ENCODE measurements at places on chromosomes 3 and 15.

DNA sequence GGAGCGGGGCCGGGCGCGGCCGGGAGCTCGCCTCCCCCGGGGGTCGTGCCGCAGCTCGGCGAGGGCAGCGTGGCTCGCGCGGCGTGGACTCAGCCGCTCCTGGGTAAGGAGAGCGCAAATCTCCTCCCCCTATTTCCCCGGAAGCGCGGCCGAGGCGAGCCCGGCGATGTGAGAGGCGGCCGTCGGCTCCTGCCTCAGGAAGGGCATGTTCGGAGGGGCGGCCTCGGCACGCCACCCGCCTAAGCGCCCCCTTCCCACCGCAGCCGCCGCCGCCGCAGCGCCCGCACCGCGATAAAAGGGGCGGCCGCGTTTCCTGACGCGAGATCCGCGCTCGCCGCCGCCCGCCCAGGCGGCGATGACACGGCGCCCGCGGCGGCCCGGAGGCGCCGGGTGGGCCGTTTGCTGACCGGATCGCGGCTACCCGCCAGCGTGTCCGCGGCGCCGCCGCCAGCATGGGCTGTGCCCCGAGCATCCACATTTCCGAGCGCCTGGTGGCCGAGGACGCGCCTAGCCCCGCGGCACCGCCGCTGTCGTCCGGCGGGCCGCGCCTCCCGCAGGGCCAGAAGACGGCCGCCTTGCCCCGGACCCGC, at the start of gene PDE8A:
TSS of gene PDE8A (plus strand) at position 146 of the 590 bp plus-strand sequence. CDS start at position 453, 307 bp downstream.
- no peak for DNase-seq

DNA sequence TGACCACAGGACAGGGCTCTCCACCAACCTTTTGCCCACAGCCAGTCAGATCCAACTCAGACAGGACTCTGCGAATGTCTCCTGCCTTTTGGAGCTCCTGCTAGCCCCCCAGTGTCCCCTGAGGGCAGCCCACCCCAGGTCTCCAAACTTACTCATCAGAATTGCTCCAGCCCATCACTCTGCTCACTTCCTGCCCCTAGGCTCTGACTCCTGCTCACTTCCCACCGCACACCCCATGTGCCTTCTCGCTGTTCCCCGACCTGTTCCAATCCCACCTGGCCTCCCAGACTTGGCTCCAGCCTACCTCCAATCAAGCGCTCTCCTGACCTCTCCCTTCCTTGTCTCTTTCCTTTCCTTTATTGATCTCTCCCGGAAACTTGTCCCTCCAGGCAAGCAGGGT, 5.9 kb upstream of the STRA6 start:
- DNase-seq = no peak

GRCh38 chr15:40439461-40439959, 1.2 kb upstream of the BAHD1 start:
- DNase-seq = no peak

GRCh38 chr15:46088486-46089445, 453.9 kb downstream of the SQOR start:
- DNase-seq = no peak

GRCh38 chr3:194220901-194221326, 85.0 kb downstream of the HES1 start:
- no peak for DNase-seq

DNA sequence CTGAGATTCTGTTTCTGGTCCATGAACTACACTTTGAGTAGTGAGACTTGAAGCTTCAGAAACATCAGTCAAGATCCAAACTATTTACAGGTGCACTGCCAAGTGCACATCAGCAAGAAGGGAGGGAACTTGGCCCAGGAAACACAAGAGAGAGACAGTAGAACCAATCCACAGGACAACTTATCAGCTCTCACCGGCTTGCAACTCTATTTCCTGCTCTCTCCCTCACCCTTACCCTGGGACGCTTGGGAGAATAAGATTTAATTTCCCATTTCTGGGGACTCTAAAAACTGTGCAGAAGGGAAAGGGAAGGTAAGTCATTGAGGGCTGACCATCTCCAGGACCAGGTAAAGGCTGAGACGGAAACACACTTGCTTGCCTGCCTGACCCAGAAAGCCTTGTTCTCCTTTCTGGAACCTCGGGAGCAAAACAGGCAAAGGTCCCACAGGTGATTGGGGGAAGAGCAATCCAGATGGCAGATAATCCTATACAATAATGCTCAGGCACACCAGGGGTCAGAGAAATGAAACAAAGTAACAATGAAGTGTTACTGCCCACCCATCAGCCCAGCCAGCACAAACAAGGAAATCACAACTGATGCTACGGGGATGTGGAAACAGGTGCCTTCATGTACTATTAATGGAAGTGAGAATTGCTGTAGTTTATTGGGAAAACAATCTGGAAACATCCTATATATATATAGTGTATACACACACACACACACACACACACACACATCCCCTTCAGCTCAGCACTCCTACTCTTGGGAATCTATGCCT, 154.4 kb downstream of the XXYLT1 start:
- DNase-seq = no peak

GRCh38 chr3:37148208-37148607, 26.2 kb downstream of the LRRFIP2 start:
- DNase-seq = no peak

DNA sequence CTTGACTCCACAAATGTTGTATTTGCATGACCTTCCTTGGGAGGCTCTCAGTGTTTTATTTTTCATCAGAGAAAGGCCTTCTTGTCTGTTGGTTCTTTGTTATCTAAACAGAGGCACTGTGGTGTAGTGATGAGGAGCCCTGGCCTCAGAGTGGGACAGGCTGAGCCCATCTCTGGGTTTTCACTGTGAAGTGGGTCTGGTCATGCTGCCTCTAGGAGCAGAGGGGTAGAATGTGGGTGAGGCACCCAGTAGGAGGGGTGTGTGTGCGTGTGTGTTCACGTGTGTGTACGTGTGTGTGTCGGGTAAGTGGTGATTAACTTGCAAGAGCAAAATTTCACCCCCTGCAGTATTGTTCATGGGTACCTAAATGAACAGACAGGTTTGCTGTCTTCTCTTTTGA, 14.4 kb downstream of the KLF13 start:
- no peak for DNase-seq

DNA sequence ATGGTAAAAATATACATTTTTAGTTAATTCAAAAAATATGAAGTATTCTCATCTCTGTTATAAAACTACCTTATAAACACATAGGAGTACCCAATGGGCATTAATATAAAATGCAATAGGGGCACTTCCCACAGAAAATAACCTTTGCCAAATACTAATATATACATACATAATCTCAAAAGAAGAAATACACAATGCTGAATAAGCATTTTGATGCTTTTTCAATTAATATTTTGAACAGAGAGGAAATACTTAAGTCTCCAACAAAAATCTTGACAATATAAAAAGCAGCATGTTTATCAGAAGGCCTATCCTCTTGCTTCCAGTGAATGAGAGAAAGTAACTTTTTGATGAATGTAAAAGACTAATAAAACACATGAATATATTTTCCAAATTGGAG, 110.7 kb downstream of the ROBO1 start:
- no peak for DNase-seq

GRCh38 chr3:55616803-55617202, 129.7 kb upstream of the WNT5A start:
- no peak for DNase-seq

GRCh38 chr3:125213946-125214542, 1.5 kb upstream of the SLC12A8 start:
- no peak for DNase-seq

- DNase-seq = no peak
Observed at GRCh38 chr3:167091226-167091625, 288.9 kb downstream of the ZBBX start.

- no peak for DNase-seq
Observed at GRCh38 chr3:116691041-116691440, 18.5 kb upstream of the TUSC7 start.

GRCh38 chr15:53437366-53437765, 322.1 kb downstream of the WDR72 start:
- DNase-seq = no peak

GRCh38 chr3:120689395-120689794, 7.4 kb upstream of the HGD start:
- DNase-seq = no peak

GRCh38 chr3:113600418-113601182, 68.2 kb downstream of the SIDT1 start:
- DNase-seq = no peak

DNA sequence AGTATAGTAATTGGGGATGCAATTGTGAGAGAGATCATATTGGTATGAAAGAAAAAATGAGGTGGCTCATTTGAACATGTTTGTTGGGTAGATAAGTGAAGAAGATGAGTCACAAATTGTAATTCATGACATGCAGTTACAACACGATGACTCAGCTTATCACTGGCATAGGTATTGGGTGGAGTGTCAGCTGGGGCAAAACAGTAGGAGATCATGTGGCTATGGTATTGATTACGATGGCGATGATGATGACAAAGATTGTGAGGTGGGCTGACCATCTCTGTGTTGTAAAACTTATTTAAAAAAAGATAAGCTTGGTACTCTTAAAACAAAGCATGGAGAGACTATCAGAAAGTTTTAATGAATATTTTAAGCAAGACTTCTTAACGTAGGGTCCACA, 11.6 kb upstream of the DPH6 start:
- DNase-seq = no peak

DNA sequence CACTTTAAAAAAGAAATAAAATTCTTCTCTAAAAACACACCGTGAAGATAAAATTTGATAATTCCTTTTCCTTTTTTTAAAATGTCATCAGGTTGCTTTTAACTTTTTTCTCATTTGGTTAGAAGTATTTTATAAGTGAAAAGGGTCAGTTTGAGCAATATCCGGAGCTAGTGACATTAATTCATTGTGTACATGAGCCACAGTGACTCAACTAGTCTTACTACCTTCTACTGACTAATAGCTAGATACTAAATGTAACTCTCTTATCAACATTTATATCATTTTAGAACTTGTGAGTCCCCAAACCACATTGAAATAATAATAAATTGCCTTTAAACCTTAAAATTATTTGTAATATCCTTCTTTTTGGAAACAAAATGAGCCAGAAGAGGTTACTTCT, 101.2 kb upstream of the ZBTB20 start:
- no peak for DNase-seq

DNA sequence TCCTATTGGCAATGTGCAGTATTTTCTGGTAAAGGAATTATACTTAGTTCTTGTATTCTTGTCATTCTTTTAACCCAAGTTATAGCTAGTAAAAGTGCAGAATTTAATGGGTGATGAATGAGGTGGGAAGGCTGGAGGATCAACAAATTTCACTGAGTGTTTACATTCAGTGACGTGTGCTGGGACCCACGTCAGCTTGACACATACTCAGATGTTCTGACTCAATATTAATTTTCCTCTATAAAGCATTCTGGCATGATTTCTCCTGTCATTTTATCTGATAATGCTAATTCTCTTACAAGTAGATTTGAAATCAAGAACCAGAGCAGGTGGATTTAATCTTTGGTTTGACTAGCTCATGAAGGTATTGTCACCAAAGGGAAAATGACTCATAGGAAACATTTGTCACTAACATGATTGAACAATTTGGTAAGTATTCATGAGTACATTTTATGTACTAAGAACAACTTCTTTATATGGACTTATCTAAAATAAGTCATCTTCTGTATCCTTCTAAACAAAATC, 71.0 kb upstream of the SYNPR start:
- DNase-seq = no peak

DNA sequence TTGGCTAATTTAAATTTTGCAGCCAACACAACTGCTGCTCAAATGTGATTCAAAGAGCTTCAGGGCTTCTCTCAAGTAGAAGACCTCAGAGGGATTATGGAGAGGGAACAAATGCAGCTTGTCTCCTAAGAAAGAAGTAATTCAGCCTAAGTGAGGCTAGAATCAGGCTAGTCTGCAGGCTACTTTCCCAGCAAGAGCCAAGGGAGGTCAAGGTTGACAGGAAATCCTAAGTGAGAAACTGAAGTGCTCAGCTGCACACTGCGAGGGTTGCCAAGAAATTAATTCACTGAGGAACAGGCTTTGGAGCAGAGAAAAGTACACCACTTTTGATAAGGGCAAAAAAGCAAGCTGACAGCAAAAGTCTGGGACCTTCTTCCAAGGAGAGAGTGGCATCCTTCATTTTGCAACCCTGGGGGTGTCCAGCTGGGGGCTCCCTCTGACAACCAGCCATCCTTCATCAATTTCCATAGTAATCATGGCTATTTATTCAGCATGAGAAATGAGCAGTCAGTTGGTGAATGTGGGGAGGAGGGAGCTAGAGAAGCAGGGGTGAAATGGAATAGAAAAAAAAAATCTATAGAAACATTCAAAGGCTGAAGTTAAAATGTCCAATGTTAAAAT, 646.4 kb upstream of the ADAMTS9 start:
- no peak for DNase-seq

DNA sequence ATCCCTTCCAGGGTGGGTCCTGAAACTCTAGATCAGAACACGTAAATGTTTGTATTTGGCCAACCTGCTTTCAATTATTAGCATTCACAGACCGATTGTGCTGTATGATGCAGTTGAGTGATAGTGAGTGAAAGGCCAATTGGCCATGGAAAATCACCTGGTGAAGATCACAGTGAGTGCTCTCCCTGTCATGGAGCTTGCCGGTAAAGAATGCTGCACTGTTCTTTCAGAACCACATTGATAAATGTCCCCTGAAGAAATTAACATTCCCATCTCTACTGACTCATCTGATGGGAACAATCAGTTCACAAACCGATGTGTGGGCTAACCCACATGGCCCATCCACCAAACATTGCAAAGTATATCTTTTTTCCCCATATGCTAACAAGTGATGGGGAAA, 324.8 kb upstream of the TBL1XR1 start:
- DNase-seq = no peak

- DNase-seq = no peak
Observed at GRCh38 chr3:131303848-131304247, 77.7 kb upstream of the NUDT16 start.

DNA sequence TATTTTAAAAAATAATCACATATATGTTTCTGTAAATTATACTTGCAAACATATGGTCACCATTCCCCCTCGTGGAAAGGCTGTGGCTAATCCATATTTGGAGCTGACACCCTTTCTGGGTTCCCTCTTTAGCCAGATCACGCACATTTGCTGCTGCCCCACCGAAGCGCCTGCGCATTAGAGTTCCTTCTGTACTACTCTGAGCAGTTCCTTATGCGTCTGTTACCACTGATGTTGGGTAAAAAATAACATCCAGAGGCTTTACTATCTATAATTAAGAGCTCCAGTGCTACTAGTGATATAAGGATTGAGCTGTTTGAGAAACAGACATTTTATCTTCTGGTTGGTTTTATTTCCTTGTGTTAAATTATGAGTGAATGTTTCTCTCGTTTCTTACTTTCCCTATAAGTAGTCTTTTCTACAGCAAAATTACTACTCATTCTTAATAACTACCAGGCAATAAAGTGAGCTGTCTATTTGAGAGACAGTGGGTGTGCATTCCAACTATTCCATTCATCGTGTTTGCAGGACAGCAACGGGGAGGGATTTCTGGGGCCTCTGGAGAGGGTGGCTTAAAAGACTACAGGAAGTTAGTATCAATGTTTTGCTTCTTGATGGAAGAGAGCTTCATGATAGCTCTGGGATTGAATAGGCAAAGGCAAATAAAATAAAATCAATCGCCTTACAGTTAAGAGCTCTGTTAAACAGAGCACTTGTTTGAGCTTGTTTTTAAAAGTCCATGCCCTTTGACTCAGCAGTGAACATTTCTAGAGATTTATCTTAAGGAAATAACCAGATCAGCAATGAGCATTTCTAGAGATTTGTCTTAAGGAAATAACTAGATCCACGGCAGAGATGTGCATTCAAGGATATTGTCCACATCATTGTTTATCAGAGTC, 245.2 kb downstream of the CD47 start:
- no peak for DNase-seq

GRCh38 chr3:10194328-10195071, 29.8 kb downstream of the IRAK2 start:
- DNase-seq = peak; percentile 83

- DNase-seq = no peak
Observed at GRCh38 chr3:65999606-66000005, 39.1 kb downstream of the MAGI1 start.

GRCh38 chr15:100638177-100638730, 35.9 kb downstream of the ASB7 start:
- no peak for DNase-seq

Measured in cerebellar nuclear complex (tissue), 1 donor.